ENCODE measurements at places on chromosomes 12 and 14.

GRCh38 chr12:105107494-105108371 is at the start of gene WASHC4:
Gene WASHC4 (plus strand): TSS chr12:105107731. CDS start chr12:105107801, 70 bp downstream.
- peak; percentile 55 for DNase-seq

DNA sequence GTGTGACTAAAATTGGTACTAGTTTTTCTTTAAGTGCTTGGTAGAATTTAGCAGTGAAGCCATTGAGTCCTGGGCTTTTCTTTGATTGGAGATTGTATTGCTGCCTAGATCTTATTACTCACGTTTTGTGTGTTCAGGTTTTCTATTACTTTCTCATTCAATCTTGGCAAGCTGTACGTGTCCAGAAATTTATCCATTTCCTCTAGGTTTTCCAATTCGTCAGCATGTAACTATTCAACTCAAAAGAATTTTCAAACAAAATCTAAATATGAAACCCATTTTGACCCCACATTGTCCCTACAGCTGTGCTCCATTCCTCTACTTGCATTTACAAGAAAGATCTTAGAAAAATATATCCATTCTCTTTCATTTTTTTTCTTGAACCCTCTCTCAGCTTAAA is 1613.4 kb upstream of the SEL1L start:
- no peak for DNase-seq

DNA sequence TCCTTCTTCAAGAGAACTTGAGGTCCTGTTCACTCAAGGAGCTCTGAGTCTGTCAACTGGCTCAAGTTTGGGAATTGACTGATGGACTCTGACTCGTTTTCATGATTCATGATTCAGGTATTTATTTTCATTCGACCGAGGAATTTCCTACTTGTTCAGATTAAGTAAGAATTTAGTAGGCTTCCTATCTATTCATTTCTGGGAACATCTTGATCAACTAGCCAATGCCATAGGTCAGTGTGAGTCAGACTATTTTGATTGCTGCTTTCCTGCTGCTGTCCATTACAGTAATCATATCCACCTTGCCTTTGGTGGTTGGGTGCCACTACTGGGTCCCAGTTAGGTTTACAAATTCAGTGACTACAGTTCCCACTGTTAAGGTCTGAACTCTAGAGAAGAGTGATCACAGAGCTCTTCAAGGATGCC is 6.1 kb downstream of the FAM186A start:
- DNase-seq, result no peak

GRCh38 chr14:51993285-51993920 is 4.1 kb downstream of the RTRAF start:
- no peak for DNase-seq

DNA sequence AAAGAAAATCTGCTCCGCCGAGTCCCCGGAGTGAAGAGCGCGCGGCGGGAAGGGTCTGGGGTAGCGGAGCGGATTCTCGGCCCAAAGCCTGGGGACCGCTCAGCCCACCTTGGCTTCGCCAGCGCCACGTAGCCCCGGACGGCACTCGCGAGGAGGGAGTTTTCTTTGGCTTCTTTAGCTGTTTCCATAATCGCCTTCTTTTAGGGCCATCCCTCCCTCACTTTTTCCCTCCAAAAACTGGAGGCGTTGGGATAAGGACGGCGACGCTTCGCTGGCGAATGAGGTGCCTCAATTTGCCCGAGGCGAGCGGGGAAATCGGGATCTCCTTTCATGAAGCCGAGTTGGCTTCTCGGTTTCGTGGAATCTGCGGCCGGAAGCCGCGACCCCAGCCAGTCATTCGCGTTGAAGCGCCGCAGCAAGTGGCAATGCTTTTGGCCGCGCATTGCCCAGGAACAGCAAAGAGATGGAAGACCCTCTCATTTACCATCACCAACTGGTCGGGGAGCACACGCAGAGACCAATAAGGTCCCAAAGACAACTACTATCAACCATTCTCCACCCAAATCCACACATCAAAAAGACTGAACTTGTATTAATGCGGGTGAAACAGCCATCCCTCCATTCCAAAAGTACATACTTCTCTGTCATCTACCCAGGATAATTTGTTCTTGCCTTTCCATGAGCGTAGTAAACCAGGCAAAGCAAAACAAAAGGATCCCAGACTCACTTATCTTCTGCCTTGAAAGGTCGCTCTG is 8.4 kb upstream of the SIX1 start:
- no peak for DNase-seq

GRCh38 chr12:1794440-1795090 is 25.8 kb upstream of the LRTM2 start:
- DNase-seq, result no peak

DNA sequence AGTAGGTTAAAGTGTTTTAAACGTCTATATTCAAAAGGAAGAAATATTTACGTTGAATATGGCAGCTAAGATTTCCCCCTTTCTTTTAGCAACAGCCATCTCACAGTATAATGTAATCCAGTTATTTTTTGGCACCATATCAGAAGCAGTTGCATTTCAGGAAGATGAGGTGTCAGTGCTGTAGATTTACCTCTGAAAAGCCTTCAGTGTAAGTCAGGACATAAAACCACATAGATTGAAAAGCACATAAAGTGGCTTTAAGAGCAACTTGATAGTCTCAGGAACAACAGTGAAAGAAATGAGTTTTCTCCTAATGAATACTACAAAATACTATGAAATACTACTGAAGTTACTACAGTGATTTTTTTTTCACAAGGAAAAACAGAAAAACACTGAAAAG is 6.9 kb downstream of the MLH3 start:
- DNase-seq, result no peak

GRCh38 chr12:66599816-66600215 is 79.1 kb downstream of the GRIP1 start:
- DNase-seq, result no peak

DNA sequence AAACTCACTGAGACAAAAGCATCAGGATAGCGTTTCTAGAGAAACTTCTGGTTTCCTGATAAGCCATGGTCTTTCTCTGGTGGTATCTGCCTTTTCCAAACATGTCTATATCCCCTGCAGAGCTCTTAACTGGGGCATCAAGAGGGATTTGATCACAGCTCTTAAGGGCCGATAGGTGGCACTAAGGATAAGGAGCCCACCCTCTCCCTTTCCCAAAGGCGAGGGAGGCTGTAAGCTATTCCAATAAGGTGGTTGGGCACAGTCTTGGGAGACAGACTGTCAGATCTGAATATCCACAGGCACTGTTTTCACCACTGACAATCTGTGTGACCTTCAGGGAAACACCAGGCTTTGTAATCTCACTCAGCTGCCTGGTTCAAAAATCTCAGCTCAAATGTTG is 206.0 kb downstream of the ADGRD1 start:
- DNase-seq, result no peak

GRCh38 chr14:32588448-32589320 is 259.6 kb downstream of the AKAP6 start:
- no peak for DNase-seq

GRCh38 chr12:97250483-97250882 is 212.1 kb upstream of the RMST start:
- DNase-seq, result no peak

- peak; percentile 64 for DNase-seq
Measured at GRCh38 chr14:77088219-77088618, 9.8 kb upstream of the CIPC start.

GRCh38 chr12:131105351-131105735 is 151.6 kb downstream of the ADGRD1 start:
- no peak for DNase-seq

DNA sequence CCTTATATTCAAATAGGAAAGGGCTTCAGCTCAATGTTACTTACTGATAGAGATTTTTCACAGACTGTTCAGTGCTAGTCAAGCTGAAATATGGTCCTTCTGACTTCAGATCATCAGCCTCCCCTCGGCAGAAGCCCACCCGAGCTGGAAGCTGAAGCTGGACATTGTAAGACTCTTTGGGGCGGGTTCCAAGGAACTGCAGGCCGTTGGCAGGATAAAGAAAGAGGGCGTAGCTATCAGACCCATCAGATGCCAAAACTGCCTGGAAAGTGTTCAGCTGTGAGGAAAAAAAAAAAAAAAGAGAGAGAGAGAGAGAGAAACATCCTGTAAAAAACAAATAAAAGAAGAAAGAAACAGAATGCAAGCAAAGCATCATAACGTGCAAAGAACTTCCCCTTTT is 8.8 kb downstream of the NID2 start:
- no peak for DNase-seq

DNA sequence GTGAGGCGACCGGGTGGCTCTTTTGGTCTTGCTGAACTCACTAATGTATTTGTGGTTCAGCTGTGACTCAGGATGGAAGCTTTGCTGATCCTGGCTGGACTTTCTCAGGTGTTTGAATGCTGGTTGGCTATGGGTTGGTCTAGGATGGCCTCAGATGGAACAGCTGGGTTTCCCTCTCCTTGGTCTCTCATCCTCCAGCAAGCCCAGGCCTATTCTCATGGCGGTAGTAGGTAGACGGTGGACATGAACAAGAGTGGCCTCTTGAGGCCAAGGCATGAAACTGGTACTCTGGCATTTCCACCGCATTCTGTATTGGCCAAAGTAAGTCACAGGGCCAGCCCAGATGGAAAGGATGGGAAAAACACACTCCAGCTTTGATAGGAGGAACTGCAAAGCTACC is 11.8 kb upstream of the POLR3B start:
- no peak for DNase-seq

DNA sequence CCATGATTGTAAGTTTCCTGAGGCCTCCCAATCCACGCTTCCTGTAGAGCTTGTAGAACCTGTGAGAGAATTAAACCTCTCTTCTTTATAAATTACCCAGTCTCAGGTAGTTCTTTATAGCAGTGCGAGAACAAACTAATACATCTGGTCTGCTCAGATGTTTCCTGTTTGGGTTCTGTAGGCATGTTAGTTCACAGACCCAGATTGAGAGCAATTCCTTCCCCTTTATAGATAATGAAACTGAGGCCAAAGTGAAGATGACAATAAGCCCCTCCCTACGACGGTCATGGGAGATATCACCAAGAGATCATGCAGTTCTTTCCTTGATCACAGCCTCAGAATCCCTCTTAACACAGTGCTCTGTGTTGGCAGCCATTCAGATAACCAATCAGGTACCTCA is 76.5 kb upstream of the CLMN start:
- DNase-seq, result no peak

GRCh38 chr14:55470025-55470424 is 29.6 kb upstream of the TBPL2 start:
- no peak for DNase-seq

DNA sequence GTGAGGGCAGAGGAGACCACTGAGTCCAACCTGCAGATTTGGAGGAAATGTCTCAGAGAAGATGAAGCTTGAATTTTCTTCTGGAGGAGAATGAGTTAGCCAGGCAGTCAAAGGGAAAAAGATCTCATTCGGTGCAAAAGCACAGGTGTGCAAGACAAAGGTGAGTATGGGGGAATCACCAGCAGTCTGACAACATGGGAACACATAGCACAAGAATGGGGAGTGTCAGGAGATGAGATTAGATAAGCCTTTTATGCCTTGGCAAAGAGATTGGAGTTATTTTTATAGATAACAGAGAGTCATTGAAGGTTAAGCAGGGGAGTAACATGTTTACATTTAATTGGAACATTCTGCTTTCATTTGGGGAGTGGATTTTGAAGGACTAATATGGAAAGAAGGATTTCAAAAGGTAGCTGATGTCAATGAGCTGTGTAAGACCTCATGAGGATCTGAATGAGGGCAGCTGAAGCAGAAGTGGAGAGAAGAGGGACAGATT is 171.3 kb upstream of the NTF3 start:
- no peak for DNase-seq

- no peak for DNase-seq
Measured at GRCh38 chr12:49212572-49212971, 23.7 kb upstream of the TUBA1A start.

All from NCI-H1417 treated with DMSO at 0.1 percent for 48 hours (cell line).